ENCODE measurements at places on chromosomes 6 and 20.

DNA sequence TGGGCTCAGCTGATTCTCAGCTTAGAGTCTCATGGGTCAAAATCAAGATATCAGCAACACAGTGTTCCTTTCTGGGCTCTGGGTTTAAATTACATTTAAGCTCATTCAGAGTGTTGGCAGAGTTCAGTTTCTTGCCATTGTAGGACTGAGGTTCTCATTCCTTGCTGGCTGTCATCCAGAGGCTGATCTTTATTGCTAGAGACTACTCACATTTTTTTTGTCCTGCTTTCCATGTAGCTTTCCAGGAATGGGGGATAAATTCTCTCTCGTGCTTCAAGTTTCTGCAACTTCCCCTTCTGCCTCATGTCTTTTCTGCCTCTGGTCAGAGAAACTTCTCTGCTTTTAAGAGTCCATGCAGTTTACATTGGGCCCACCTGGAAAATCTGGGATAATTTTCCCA is 86.9 kb downstream of the RFX6 start:
- no peak for DNase-seq

DNA sequence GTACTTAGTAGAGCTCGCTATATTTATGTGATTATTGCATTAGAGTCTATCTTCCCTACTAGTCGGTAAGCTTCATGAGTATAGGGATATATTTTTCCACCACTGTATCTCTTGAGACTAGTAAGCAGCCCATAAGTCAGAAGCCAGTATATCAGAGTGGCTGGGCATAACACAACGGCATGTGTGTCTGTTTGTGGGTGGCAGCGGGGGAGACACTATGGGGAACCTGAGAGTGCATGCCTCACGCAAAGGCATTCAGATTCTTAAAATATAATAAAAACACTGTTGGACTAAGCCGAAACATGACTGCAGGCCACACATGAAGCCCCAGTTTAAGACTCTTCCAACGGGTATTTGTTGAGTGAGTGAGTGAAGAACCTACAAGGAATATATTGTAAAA is 8.0 kb downstream of the KCNS1 start:
- DNase-seq = no peak

- no peak for DNase-seq
Observed at GRCh38 chr20:19336631-19337030, 124.2 kb downstream of the SLC24A3 start.

DNA sequence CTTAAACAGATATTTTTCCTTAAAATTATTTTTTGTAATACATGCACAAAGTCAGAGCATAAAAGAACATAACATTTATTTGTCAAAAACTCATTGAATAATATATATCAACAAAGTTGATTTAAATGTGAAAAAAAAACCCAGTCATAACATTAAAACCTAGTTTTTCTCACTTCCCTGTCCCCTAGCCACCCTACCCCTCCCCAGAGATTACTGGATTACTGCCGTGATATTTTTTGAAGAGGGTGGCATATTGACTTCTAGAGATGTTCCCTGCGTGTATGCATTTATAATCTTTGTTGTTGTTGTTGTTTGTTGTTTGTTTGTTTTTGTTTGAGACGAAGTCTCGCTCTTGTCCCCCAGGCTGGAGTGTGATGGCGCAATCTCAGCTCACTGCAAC is 52.4 kb upstream of the ARMC2 start:
- no peak for DNase-seq

- no peak for DNase-seq
Observed at GRCh38 chr6:159959165-159959975, 9.5 kb upstream of the IGF2R start.

- no peak for DNase-seq
Observed at GRCh38 chr6:37200085-37200484, 30.1 kb downstream of the PIM1 start.

GRCh38 chr20:51767867-51768758 is at the start of gene ATP9A:
Gene ATP9A, minus strand, starts transcription at chr20:51768390. Its CDS starts 21 bp downstream, at chr20:51768369.
- no peak for DNase-seq

DNA sequence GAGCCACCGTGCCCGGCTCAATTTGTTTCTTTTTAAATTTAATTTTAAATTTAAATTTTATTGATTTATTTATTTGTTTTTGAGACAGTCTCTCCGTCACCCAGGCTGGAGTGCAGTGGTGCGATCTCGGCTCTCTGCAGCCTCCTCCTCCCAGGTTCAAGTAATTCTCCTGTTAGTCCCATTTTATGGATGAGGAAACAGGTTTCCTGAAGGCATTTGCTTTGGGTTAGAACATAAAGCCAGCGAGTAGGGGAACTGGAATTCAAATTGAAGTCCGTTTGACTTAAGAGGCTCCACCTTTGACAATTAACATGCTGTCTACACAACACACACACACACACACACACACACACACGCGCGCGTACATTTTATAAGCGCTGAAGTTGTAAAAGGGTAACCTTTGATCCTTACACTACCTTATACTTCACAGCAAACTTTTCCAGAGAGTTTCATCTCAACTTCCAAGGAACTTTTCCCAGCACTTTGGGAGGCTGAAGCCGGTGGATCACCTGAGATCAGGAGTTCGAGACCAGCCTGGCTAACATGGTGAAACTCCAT is 232.0 kb downstream of the BCAS1 start:
- no peak for DNase-seq

- DNase-seq = no peak
Observed at GRCh38 chr6:43097098-43097489, 21.0 kb downstream of the PTK7 start.

- DNase-seq = no peak
Observed at GRCh38 chr6:10421158-10421920, 6.5 kb upstream of the TFAP2A start.

- DNase-seq = no peak
Observed at GRCh38 chr6:2197177-2197671, 48.2 kb downstream of the GMDS start.

GRCh38 chr6:43246301-43247113 is 3.2 kb downstream of the TTBK1 start:
- peak; percentile 28 for DNase-seq

- no peak for DNase-seq
Observed at GRCh38 chr20:56391596-56392131, 351 bp downstream of the AURKA start.

DNA sequence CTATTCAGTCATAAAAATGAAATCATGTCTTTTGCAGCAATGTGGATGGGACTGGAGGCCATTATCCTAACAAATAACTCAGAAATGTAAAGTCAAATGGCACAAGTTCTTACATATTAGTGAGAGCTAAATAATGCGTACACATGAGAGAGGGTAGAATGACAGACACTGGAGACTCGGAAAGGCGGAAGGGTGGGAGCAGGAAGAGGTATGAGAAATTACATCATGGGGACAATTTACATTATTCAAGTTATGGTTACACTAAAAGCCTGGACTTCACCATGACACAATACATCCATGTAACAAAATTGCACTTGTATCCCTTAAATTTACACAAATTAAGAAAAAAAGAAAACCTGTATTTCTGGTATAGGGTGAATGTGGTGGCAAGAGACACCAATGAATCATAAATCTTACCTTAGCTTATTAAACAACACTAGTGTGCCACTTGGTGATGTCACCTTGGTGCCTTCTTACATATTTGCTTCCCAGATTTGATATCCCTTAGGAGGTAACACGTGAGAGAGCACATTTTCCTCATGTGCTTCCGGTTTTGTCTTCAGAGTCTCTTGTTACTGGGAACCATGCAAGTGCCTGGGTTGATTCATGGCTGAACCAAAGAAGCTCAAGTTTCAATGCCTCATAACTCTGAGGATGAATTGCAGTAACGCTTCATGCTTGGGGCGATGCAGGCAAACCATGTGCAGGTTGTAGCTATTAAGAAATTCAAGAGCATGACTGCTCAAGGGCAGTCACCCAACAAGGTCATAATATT is 84.6 kb downstream of the DCDC2 start:
- no peak for DNase-seq

DNA sequence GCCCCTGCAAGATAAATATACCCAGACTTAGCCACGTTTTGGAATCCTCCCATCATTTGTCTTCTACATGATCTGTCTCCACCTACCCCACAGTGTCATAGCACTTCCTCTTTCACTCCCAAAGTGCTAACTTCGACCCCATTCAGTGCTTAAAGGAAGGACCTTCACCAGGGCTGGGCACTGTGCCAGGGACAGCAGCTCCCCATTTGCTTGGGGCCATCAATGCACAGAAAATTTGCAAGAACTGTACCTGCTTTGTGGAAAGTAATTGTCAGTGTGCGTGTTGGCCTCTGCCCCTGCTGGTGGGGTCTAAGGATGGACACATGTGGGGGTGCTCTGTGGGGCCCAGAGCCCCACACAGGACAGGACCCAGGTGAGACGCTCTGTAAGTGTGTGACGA is 5.2 kb upstream of the BPIFA2 start:
- DNase-seq = no peak

GRCh38 chr6:113050979-113051378 is 703.8 kb downstream of the RFPL4B start:
- DNase-seq = no peak

DNA sequence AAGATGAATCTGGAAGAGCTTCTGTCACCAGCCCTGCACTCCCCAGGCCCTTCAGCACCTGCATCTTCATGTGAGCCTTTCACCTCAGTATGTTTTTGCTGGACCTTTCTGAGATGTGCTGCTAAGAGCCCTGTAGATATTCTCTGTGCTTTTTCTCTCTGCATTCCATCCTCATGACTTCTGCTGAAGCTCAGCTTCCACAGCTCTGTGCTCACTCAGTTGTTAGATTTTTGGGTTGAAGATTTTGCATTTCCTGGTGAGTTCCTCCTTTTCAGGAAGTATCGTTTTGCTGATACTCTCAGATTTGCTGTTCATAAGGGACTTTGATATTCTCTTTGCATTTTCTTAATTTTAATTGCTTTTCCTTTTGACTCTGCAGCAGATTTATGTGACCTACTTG is 18.3 kb downstream of the KIAA1586 start:
- no peak for DNase-seq

DNA sequence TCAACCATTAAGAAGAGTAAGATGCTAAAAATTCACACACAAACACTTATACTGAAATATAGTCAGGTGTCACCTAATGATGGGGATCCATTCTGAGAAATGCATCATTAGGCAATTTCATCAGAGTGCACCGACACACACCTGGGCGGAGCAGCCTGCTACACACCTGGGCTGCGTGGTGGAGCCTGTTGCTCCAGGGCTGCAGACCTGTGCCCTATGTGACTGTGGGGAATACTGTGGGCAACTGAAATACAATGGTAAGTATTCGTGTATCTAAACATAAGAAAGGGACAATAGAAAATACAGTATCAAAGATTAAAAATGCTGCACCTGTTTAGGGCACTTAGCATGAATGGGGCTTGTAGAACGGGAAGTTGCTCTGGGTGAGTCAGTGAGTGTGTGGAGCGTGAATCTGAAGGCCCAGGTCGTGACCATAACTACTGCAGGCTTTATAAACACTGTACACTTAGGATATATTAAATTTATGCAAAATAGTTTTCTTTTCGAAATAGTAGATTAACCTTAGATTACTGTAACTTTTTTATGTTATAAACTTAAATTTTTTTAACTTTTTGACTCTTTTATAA is 124.4 kb upstream of the AFDN start:
- no peak for DNase-seq

DNA sequence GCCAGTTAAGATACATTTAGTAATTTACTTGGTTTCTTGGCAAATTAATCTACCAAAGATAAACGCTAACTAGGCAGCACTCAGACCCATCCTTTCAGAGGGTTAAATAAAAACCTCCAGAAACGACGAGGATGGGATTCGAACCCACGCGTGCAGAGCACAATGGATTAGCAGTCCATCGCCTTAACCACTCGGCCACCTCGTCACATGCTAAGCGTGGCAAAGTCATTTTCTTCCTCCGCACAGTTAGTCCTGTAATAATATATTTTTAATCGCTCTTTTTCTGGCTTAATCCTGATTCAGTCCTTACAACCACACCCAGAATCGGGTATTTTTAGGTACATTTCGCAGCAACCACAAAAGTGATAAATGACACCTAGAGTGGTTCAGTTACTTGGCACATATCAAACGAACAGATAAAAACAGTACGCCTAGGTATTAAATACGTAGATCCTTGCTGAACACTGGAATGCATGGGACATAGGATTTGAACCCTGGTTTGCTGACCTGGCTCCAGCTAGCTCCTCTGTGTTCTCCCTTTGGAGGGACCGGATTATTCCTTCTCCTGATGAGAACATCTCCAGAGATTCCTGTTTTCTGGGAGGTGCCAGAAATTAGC is 71.6 kb downstream of the GPX5 start:
- peak; percentile 47 for DNase-seq

DNA sequence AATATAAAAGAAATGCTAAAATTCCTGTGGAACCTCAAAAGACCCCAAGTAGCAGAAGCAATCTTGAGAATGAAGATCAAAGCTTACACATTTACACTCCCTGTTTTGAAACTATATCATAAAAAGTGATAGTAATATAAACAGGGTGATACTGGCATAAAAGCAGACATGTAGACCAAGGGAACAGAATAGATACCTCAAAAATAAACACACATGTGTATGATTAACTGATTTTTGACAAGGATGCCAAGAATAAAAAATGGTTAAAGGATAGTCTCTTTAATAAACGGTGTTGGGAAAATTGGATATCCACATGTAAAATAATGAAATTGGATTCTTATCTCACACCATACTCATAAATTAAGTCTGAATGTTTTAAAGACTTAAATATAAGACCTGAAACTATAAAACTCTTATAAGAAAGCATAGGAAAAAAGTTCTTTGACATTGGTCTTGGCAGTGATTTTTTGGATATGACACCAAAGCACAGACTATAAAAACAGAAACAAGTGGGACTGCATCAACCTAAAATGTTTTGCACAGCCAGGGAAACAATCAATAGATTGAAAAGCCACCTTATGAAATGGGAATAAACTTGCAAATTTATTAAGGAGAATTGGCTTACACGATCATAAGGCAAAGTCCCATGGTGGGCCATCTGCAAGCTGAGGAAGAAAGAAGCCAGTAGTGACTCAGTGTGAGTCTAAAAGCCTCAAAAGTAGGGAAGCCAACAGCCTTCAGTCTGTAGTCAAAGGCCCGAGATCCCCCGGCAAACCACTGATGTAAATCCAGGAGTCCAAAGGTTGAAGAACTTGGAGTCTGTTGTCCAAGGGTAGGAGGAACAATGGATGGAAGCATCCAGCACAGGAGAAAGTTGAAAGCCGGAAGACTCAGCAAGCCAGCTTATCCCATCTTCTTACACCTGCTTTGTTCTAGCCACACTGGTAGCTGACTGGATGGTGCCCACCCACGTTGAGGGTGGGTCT is 144.3 kb downstream of the MEI4 start:
- no peak for DNase-seq

GRCh38 chr6:32426338-32426737 is 13.3 kb upstream of the HLA-DRA start:
- no peak for DNase-seq

DNA sequence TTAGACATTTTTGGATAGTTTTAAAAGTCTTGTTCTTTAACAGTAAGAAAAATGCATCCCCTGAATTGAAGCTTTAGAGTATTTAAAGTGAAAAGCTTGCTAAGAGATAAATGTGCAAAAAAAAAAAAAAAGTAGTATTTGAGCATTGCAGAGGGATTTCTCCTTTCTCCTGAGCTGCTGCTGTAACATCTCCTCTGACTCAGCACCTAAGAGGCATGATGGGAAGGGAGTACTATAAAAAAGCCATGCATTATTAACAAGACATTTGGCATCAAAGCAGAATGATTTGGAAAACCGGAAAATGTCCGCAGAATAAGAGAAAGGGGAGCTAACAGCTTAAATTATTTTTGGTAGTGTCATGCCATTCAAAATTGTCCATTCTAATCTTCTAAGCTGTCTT is 27.9 kb downstream of the B4GALT5 start:
- DNase-seq = no peak

- DNase-seq = no peak
Observed at GRCh38 chr20:58867211-58867610, 14.7 kb downstream of the GNAS start.

GRCh38 chr6:35050757-35051330 is 90.3 kb downstream of the TCP11 start:
- no peak for DNase-seq
